K562 (cell line): ENCODE measurements at places on chromosomes 4 and X.

- DNase-seq, result peak; percentile 17
Measured at GRCh38 chr4:4507923-4508322, 33.9 kb downstream of the STX18 start.

GRCh38 chr4:5662555-5662954 lies 45.8 kb downstream of the EVC2 start:
- no peak for DNase-seq

- peak; percentile 41 for DNase-seq
Measured at GRCh38 chr4:184097241-184097605, 120.5 kb downstream of the ENPP6 start.

DNA sequence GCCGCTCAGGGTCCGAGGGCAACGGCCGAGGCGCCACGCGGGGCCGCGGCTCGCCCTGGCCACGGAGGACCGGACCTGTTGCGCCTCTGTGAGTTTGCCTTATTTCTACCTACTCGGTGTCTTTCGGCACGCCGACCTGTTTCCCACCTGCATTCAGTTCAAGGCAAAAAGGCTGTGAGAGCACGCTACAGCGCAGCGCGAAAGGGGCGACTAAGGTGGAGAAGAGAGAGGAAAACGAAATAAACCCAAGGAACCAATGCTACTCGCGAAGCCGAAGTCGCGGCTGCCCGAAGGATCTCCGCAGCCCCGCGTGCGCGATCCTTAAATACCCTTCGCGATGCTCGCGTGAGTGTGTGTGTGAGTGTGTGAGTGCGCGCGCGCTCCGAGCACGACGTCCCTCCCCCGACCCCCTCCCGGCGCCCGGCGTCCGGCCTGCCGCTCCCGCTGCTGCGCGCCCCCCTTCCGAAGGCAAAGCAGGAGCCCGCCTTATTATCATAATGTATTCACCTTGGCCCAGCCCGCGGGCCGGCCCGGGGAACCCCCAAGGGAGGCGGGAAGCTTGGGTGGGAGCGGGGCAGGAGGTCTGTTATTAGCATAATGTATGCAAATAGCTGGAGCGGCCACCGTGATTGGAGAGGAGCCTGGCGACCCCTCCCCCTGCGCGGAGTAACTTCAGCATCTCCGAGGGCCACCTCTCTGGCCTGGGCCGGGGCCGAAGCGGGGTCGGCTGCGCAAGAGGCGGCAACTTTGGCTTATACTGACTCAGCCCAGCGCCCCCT lies at the start of gene COL25A1:
TSS of gene COL25A1 (minus strand) at position 298 of the 779 bp plus-strand sequence.
- DNase-seq, result no peak

DNA sequence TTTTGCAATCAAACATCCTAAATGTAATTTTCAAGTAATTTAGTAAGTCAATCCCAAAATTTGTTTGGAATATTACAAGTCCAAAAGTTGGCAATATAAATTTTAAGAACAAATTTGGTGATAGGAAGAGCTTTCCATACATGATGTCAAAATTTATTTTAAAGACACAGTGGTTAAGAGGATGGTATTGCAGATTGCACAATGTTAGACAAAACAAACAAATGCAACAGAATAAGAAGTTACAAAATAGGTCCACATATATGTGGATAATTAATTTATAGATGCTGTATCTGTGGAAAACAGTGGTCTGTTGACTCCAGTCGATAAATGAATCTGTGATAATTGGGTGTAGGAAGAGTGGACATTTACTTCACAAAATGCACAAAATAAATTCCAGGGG lies 358.5 kb downstream of the PCDH7 start:
- no peak for DNase-seq
